Stimulated activated CD4-positive, alpha-beta T cell treated with anti-CD3 and anti-CD28 coated beads, Interleukin-15, amount 100 ng/mL, for 24 hours (primary cell): ENCODE measurements at places on chromosomes 16 and 17.

DNA sequence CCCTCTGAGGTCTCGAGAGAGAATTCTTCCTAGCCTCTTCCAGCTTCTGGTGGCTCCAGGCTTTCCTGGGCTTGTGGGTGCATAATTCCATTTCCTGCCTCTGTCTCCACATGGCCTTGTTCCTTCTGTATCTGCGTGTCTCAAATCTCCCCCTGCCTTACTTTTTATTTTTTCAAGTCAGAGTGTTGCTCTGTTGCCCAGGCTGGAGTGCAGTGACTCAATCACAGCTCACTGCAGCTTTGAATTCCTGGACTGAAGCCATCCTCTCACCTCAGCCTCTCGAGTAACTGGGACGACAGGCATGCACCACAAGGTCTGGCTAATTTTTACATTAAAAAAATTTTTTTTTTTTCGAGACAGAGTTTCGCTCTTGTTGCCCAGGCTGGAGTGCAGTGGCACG, 120.6 kb downstream of the SHISA9 start:
- DNase-seq: no peak

GRCh38 chr17:9346296-9346926, 229.2 kb downstream of the STX8 start:
- DNase-seq: peak; percentile 10

DNA sequence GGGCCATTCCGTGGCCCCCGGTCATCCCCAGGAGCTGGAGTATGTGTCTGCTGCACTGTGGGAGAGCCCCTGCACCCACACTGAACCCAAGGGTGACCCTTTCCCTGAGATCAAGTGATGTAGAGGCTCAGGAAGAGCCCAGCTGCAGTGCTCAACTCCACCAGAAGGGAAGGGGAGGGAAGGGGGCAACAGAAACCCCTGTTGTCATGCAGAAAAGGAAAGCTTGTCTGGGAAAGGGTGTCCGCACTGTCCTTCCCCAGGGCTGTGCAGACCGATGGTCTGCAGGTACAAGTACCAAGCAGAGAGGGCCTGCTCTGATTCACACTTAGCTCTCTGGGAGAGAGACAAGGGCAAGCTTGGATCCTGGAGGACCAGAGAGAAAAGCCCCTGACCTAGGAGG, 45.7 kb upstream of the TOB1 start:
- DNase-seq: no peak

DNA sequence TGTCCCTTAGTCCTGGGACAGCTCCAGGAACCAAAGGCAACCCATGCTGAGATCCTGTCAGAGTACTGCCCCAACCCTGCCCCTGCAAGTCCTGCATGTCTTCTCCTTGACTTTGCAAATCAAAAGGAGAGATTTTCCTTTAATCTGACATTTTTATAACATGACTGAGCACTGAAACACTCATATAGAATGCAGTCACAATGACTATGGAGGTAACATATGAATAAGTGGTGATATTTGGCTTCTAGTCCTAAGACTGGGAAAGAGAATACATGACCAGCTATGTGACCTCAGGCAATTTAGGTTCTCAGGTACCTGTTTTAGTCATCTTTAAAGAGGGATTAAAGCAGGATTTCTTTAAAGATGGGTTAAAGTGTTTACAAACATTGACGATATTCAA, 941.6 kb upstream of the CDH8 start:
- no peak for DNase-seq

DNA sequence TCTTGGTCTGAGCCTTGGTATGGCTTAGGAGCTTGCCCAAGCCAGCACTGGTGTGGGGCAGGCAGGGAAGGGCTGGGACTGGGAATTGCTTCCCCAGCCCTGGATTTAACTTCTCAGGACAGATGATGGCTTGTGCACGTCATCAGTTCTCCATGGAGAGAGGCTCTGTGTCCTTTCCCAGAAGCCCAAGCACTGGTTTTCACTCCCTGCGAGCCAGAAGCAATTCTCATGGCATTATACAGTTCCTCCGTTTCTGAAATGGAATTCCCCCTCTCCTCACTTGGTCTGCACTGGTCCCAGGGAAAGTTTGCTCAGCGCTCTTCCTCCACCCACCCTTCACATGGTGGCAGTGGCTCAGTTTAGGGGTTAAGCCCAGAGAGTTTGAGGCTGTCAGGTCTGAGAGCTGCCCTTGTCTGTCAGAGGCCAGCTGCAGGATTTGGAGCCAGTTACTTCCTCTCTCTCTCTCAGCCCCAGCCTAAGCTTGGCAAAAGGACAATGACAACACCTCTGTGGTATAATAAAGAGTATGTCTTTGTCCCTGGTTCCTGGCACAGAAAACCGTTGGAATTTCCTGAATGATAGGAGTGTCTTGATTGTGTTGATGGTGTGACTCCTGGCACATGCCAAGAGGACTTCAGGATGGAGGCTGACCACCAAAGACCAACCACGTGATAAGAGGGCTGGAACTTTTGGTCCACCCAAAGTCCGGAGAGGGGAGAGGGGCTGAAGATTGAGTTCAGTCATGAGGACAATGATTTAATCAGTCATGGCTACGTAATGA, 219.6 kb upstream of the TNRC6C start:
- DNase-seq: no peak

GRCh38 chr16:30418350-30419181, 11.2 kb downstream of the ZNF771 start:
- DNase-seq: no peak

GRCh38 chr16:27698266-27698665, 148.3 kb downstream of the KATNIP start:
- DNase-seq: peak; percentile 9
